ENCODE measurements at places on chromosomes 6 and 20.

- no peak for DNase-seq
These were observed 412.2 kb downstream of the UTRN start for GRCh38 chr6:144697369-144697760.

GRCh38 chr20:29497261-29497671, 1760.2 kb upstream of the DEFB115 start:
- DNase-seq: no peak

DNA sequence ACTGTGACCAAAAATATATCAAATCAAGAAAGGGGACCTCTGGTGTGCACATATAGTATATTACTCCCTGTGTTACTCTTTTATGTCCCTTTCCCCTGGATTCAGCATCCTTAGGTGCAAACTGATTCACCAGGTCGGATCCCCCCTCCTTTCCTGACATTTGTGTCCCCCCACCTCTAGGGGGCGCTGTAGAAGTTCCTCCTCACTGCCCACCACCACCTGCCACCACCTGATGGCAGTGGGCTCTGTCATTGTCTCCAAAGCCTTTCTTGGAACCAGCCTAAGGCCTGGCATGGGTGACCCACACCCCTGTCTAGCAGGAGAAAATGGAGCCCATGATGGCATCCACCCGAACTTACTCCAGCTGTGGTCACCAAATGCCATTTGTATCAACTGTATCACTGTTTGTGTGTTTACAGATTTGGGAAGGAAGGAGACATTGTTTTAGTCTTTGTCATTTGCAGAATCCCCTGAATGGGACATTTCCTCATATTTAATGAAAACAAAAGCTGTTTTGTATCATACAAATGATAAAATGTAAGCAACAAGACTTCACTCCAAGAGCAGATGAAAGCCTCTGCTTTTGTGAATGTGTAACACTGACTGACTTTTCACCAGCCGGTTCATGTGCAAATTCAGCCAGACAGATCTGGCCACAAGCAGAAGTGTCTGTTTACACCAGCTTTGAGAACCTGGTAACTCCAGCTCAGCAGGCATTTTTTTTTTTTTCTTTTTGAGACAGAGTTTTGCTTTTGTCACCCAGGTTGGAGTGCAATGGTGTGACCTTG, 66.2 kb downstream of the ARMC2 start:
- peak; percentile 38 for DNase-seq

DNA sequence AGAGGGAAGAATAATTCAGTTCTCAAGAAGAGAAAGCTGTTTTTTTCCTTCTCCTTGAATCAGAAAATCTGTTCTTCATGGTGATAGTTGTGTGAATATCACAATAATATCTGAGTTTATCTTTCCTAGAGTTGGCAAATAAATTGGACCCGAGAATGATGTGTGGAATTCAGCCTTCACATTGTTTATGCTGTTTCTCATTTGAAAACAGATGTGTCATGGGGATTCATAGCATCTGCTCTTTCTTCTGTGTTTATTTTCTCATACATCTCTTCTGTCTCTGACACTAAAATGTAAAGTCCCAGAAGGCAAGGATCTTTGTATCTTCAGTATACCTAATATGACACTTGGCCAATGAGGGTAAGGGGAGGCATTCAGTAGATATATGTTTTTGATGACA, 103.6 kb upstream of the SGK1 start:
- no peak for DNase-seq

GRCh38 chr6:148703900-148704299, 42.9 kb upstream of the UST start:
- no peak for DNase-seq

DNA sequence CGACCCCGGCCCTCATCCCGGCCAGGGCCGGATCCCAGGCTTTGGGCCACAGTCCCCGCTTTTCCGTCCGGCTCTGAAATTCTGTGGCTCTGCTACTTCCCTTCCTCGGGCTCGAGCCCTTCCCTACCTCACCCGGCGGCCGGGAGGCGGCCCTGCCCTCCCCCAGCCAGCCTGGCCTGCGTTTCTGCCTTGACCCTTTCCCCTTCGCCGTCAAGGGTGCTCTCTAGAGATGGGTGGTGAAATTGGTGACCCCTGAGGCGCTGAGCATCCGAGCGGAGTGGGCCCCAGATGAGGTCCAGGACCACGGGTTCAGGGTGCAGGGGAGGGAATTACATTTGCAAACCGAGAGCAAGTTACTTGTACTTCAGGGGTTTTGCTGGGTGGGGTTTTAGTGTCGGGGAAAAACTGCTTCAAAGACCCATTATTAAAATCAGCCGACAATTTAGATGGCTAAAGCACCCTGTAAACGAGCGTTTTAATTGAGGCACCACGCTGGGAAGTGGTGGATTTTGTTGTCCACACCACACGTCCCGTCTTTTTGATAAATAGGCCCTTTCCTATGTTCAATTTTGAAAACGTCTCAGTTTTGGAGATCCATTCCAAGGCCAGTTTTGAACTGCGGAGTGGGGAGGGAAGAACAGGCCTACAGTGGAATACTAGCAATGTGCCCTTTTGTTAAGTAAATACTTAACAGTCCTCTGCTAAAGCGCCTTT, 9.9 kb downstream of the TFAP2A start:
- no peak for DNase-seq

- no peak for DNase-seq
These were observed 116.2 kb downstream of the LAMP5 start for GRCh38 chr20:9630554-9630953.

- DNase-seq: no peak
These were observed 85.3 kb downstream of the TRMT6 start for GRCh38 chr20:5864873-5865587.

DNA sequence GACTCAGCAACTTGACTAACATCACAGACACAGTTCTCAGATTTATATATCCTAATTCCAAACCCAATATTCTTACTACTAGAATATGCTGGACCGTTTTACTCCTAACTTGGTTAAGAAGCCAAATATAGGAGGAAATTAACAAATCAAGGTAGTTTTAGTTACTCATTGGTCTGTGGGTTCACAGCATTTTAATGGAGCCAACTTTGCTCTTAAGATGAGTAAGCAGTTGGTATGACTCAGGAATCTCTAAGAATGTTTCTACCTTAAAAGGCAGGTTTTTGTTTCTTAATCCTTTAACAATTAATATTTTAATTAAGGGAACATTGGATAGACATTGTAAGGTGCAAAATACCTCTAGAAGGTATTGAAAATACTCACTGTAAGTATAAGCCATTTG, 31.6 kb downstream of the OPRM1 start:
- no peak for DNase-seq

DNA sequence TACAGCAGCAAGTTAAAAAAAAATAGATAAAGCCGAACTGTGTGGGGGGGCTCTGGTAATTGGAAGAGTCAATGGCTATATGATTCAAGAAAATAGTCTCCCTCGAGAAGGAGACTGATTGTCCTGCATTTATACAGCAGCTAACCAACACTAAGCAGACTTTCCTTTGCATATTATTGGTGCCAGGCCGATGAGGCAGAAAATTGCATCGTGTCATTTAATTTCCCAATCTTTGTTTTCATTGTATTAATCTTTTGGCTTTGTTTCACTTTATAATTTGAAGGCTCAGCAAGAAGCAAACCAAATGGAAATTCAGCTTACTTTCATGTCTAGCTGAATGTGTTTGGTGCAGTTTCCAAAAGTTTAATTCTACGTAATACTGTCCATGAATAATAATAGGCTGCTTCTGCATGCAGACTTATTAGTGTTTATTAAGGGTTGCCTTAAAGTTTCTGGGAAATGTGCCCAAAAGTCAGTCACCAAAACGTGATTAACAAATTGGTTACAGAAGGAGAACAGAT, 258.5 kb downstream of the HACE1 start:
- no peak for DNase-seq

DNA sequence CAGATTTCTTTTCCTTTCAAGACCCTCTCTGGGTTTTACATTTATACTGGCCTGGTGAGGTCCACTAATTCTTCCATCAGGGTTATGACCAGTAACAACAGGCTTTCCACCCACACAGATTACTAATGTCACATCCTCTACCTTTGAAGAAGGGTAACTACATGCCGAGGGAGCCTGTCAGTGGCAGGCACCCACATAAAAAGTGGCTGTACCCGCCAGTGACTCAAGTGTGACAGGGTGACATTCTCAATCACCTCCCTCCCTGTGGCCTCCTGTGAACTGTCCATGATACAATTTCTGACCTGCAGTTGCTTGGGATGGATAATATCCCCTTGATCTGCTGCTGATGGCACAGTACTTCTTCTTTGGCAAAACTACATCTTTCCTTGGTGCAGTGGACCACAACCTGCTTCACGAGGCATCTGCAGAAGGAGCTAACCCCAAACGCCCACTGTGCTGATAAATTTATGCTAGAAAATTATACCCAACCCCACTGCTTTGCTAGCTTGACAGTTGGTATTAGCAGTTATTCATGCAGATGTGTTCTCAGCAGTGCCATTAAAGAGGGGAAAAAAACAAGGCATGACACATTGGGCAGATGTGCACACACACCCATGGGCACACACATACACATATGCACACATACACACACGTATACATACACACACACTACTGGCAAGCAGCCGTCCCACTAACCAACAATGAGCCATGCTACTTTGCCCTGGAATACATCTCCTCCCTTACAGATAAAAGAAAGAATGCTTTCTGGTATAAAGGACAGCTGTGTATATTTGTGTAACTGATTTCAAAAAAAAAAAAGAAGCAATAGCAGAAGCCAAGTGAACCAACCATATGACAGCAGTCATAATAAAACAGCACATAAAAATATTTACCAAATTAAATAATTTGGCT, 20.8 kb downstream of the GFOD1 start:
- no peak for DNase-seq

GRCh38 chr6:143823548-143823947, 19.6 kb upstream of the LTV1 start:
- no peak for DNase-seq

DNA sequence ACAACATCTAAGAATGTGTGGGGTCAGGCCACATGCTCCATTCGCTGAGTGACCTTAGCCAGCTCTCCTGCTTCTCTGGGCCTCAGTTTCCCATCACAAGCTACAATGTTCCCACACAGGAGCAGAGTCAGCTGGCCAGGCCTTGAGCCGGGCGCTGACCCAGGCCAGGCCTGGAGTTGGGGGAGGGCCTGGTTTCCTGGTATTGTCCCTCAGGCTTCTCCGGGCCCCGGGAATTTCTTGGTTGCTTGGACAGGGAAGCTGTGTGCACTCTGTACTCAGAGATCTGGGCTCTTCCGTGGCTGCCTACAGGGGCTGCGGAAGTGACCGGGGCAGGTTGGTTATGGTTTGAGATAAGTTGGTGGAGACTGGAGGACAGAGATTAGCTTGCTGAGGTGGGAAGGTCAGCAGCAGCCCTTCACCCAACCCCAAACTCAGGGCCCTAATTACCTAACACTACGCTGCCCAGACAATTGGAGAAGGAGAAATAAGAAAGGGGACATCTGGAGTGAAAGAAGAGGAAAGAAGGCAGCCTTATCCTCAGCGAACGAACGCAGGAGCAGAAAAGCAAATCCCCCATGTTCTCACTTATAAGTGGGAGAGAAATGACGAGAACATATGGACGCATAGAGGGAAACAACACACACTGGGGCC, 6.2 kb downstream of the TGM2 start:
- DNase-seq: no peak

DNA sequence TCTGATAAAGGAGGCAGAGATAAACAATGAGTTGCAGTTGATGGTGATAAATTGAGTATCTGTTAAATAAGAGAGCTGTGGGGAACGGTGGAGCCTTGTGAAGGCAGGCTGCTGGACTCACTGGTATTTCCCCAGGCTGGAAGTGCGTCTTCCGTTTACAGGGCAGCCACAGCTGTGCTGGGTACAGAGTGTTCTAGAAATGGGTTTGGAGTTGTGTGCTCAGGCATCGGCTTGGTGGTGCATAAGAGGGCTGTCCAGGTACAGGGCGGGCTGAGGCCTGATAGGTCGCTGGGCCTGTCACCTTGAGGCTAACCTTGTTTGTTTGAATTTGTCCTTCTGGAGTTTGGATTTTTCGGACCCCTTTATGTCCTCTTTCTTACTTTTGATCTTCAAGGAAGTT, 39.3 kb downstream of the ARID1B start:
- no peak for DNase-seq

DNA sequence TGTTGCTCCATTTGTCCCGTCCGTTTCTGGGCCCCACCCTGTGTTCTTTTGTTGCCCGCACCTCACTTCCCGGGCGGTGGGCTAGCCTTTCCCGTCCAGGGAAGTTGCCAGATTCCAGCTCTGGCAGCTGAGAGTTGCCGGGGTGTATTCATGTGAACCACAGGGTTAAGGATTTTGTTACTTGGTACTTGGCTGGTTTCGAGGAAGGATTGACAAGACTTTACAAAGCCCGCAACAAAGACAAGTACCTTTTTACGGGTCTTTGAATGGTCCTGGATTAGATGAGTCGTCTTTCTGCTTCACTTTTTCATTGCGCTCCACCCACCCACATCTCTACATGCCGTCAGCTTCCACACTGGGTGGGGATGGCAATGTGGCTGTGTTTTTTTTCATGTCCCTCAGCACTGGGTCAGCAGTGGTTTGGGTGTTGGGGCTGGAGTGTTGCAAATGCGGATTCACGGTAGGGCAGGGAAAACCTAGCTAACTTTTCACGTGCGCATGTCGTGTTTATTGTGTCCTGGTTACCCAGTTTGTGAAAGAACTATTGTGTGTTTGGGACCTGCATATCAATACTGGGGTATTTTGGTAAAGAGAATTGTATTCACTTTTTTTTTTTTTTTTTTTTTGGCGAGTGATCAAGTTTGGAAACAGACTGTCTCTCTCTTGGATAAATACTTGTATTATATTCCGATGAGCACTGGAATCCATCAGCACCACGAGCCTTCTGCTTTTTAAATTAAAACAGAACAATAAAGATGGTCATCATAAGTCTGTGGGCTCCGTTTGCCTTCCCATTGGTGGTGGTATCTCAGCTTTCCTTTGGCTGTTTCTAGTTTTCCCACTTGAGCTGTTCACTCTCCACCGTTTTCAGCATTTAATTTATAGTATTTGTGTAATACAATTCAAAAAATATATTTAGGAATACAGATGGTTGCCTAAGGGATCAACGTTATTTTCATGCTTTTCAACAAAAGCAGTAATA, 1.2 kb downstream of the DUSP22 start:
- DNase-seq: no peak

DNA sequence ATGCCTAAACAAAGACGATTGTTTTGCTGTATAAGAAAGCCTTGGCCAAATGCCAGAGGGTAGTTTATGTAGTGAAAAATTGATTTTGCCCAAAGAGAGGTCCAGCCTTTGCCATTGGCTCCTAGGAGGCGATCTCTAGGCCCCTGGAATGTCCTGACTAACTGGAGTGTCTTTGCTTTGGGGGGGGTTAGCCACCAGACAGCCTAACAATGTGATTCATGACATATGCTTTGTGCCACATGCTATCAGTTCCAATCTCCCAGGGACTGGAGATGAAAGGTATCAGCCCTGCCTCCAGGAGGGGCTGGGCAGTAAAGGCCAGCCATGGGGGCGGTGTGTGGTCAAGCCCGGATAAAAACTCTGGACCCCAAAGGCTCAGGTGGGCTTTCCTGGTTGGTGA, 32.7 kb upstream of the TUBB2A start:
- no peak for DNase-seq

- no peak for DNase-seq
These were observed 23.7 kb upstream of the MAP3K4 start for GRCh38 chr6:160967833-160968232.
